ENCODE measurements at places on chromosomes 16 and 17.
A peak's percentile ranks its signal among the peaks of the same experiment; 100 is the strongest.

DNA sequence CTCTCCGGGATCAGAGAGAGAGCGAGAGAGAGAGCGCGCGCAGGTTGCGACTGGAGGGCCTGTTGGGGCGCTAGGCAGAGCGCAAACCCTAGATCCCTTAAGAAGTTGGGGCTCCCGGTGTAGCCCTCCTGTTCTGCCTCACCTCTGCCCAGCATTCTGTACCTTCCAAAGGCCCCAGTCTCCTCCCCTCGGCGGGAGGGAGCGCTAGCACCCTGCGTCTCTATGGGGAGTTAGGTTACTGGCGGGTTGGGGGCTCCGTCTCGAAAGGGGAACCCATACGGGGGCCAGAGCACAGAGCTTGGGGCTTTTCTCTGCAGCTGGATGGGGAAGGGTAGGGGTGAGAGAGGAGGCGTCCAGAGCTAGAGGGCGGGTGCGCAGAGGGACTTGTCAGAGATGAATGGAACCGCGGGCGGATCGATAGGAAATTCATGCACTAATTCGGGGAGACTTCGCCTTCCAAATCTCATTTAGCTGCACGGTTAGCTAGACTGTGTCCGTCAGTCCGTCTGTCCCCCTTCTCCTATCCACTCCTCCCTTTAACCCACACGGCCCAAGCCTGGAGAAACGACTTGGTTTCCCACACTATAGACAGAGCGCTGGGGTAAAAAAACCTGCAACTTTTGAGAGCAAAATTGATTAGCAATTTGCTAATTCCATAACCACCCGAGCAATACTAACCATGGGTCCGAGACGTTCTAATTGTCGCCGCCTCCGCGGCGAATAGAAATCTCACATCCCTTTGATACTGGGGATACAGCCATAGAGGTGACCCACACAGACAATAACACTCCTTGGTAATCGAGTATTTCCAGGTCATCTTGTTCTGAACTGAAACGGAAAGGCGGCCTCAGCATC lies 693 bp upstream of the HOXB4 start:
- H3K27me3 ChIP-seq = no peaks in the 10 kb centered on the region
- no peak overlapping the region for H3K27ac ChIP-seq
- H3K4me3 ChIP-seq = no peak overlapping the region
- DNase-seq = no peak

DNA sequence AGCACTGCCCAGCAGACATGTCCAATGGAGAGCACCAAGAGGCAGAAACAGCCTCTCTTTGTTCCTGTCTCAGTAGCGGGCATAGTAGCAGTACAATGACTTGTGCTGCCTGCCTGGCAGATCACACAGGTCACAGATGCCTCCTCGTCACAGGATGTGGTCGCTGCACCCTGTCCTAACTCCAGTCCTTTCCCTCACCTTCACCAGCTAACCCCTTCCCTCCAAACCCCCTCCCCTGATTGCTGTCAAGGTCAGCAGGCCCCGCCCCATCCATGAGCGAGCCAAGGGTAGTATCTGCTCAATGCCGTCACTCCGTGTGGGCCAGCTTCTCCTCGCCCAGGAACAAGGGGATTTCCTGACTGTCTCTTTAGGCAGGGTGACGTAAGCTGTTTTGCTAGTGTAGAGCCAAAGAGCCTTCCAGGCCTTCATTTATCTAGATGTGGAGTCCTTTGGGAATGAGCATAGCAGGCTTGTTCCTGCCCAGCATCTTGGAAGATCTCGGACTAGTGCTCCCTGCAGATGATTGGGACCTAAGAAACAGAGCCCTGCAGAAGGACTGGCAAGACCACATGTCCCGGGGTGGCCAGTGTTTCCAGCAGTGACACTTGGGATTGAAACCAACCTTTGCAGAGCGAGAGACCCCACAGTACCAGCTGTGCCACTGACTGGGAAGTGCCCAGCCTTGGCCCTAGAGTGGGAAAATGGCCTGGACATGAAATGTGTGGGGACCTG lies 75.9 kb upstream of the TNRC6C start:
- peaks cover 4% of the 10 kb centered on the region for H3K4me1 ChIP-seq
- no peak overlapping the region for H3K4me3 ChIP-seq
- peaks cover 86% of the 10 kb centered on the region for H3K27me3 ChIP-seq
- no peak for DNase-seq
- H3K27ac ChIP-seq = no peak overlapping the region
- H3K36me3 ChIP-seq = no peaks in the 10 kb centered on the region

- H3K36me3 ChIP-seq = no peaks in the 10 kb centered on the region
- no peak overlapping the region for H3K27ac ChIP-seq
- H3K4me1 ChIP-seq = peaks cover 14% of the 10 kb centered on the region
- H3K27me3 ChIP-seq = no peaks in the 10 kb centered on the region
Measured at GRCh38 chr16:81263470-81264220, 25.2 kb downstream of the BCO1 start.

- no peaks in the 10 kb centered on the region for H3K36me3 ChIP-seq
- H3K27ac ChIP-seq = no peak overlapping the region
- H3K4me3 ChIP-seq = no peak overlapping the region
- DNase-seq = no peak
Measured at GRCh38 chr16:88540346-88540977, 29.7 kb upstream of the ZC3H18 start.

GRCh38 chr17:6666077-6666521 lies 14.5 kb downstream of the C17orf100 start:
- no peak overlapping the region for H3K4me3 ChIP-seq
- no peaks in the 10 kb centered on the region for H3K27me3 ChIP-seq
- no peaks in the 10 kb centered on the region for H3K36me3 ChIP-seq
- H3K4me1 ChIP-seq = peaks cover 25% of the 10 kb centered on the region
- no peak overlapping the region for H3K27ac ChIP-seq
- peak; percentile 84 for DNase-seq

DNA sequence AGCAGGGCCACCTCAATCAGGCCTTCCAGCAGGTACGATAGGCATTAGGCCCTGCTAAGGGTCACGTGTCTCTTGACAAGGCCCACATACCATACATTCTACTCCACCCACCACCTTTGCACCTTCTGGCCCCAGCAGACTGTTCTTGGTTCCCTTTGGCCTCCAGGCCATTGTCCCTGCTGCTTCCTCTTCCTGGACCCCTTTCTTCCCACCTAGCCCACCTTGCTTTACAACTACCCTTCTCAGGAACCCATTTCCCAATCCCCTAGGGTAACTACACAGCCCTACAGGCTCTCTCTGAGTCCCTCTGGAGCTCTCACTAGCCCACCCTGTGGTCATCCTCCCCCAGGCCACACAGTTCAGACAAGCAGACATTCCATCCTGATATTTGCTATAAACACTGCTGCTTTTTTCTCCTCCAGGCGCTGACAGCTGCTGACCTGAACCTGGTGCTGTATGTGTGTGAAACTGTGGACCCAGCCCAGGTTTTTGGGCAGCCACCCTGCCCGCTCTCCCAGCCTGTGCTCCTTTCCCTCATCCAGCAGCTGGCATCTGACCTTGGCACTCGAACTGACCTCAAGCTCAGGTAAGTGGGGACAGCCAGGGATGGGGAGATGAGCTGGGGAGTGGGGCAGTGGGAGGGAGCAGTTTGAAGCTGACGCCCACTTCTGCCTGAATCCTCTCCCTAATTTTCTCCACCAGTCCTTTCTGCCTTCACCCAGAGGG lies 1.4 kb upstream of the NRN1L start:
- DNase-seq = no peak
- H3K27ac ChIP-seq = no peak overlapping the region
- no peak overlapping the region for H3K4me3 ChIP-seq

DNA sequence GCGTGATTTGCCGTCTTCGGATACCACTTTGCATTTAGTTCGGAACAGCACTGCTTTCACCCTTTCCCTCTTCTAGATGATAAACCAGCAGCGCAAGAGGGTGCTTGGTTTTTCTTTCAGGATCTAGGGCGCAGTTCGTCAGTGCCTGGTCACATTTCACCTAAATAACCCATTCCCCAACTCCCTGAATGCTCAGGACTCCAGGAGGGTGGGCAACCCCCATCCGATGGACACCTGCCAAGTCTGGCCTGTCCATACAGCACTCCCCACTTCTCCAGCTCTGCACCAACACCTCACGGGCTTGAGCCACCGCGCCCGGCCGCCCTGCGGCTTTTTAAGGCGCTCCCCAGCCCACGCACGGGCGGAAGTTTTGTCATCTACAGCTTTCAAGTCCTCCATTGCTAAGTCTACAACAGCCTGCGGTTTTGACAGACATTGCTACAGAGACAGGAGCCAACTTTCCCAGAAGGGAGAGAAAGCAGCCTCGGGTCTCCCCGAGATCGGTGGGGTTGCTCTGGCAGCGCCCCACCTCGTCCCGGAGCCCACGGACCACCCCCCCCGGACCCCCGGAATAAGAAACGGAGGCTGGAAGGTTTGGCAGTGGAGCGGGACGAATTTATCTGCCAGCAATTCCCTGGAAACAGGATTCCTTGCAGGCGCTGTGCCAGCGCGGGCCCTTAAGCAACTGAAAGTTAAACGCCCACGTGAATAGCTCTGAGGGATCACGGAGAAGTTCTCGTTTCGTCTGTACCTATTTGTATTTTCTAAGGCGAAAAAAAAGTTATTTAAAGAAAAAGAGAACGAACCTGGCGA lies 38.6 kb upstream of the SLFN13 start:
- no peaks in the 10 kb centered on the region for H3K4me1 ChIP-seq
- H3K36me3 ChIP-seq = no peaks in the 10 kb centered on the region
- H3K27me3 ChIP-seq = peaks cover 58% of the 10 kb centered on the region
- no peak for DNase-seq
- H3K4me3 ChIP-seq = no peak overlapping the region

- no peak overlapping the region for H3K27ac ChIP-seq
- H3K36me3 ChIP-seq = no peaks in the 10 kb centered on the region
- H3K27me3 ChIP-seq = no peaks in the 10 kb centered on the region
Measured at GRCh38 chr17:27944546-27945332, 51.6 kb upstream of the LYRM9 start.

- no peak overlapping the region for H3K4me3 ChIP-seq
- H3K36me3 ChIP-seq = no peaks in the 10 kb centered on the region
Measured at GRCh38 chr16:445566-445965, 20.1 kb downstream of the RAB11FIP3 start.

DNA sequence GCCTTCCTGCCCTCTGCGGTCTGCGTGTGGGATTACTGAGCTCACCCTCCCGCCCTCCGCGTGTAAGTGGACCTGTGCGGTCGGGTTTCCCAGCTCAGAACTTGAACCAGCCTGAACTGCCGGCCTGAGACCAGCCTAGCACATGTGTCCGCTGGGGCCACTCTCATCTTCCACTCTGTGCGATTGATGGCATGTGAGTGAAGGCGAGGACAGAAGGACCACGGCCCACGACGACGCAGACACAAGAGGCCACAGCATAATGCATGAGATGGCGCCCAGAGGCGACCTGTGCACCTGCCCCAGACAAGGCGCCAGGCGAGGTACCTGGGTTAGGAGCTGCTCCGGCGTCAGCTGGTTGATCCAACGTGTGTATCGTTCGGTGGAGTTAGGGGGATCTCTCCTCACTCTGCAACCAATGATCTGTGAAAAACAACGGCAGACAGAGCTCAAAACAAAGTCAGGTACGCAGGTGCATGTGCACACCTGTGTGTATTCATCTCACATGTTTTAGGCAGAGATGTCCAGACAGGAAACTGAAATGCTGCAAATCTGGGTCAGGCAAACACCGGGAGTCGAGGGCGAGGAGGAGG lies 74.5 kb upstream of the METRNL start:
- no peaks in the 10 kb centered on the region for H3K36me3 ChIP-seq
- no peaks in the 10 kb centered on the region for H3K27me3 ChIP-seq
- H3K27ac ChIP-seq = no peak overlapping the region
- no peaks in the 10 kb centered on the region for H3K4me1 ChIP-seq

GRCh38 chr17:79135628-79136405 lies 61.2 kb downstream of the ENGASE start:
- DNase-seq = no peak
- no peak overlapping the region for H3K27ac ChIP-seq
- H3K27me3 ChIP-seq = peaks cover 98% of the 10 kb centered on the region
- no peak overlapping the region for H3K4me3 ChIP-seq

GRCh38 chr17:49836111-49837030 lies 11.5 kb downstream of the TAC4 start:
- H3K27me3 ChIP-seq = no peaks in the 10 kb centered on the region
- H3K4me3 ChIP-seq = no peak overlapping the region
- H3K27ac ChIP-seq = no peak overlapping the region
- no peaks in the 10 kb centered on the region for H3K4me1 ChIP-seq

- peak; percentile 97 for DNase-seq
- H3K4me1 ChIP-seq = peaks cover 29% of the 10 kb centered on the region
- H3K27ac ChIP-seq = no peak overlapping the region
- peak overlapping the region; percentile 80 for H3K4me3 ChIP-seq
- no peaks in the 10 kb centered on the region for H3K36me3 ChIP-seq
Measured at GRCh38 chr17:48618256-48618896, 3.3 kb upstream of the HOXB8 start.

- no peak overlapping the region for H3K27ac ChIP-seq
- H3K4me3 ChIP-seq = no peak overlapping the region
- H3K27me3 ChIP-seq = no peaks in the 10 kb centered on the region
- no peak for DNase-seq
- H3K4me1 ChIP-seq = 0 out of 2 replicates have a peak, but pooled peaks cover 4% of the 10 kb centered on the region
Measured at GRCh38 chr16:59881376-59881775, 1147.3 kb upstream of the GOT2 start.

- no peaks in the 10 kb centered on the region for H3K4me1 ChIP-seq
- no peak overlapping the region for H3K27ac ChIP-seq
- no peaks in the 10 kb centered on the region for H3K27me3 ChIP-seq
- no peak overlapping the region for H3K4me3 ChIP-seq
Measured at GRCh38 chr17:58569196-58569595, 54.8 kb upstream of the MTMR4 start.

DNA sequence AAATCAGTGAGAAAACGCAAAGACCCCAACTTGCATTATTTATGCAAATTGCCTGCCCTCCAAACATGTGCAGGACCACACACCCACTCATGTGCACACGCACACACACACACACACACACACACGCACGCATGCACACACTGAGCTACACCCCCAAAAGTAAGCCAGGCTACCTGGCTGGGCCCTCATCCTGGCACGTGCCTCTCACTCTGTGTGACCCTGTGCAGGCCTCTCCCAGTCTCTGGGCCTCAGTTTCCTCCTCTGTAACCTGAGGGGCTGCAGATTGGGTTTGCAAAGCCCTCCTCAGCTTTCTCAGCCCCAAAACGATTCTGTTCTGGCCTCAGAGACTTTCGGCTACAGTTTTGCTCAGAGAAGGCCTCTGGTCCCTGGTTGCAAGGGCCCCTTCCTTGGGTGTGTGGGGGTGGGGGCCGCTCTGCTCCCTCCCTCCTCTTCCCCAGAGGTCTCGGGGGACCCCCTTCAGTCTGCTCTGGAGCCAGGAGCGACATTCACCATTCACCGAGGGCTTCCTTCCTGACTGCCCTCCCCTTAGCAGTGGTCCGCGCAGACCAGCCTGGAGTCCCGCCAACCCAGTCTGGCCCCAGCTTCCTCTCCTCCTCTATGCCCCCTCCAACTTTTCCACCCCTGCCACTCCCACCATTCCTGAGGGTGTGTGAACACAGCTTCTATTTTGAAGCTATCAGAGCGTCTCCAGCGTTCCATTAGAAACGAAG lies 5.4 kb upstream of the PIK3R6 start:
- peaks cover 39% of the 10 kb centered on the region for H3K27me3 ChIP-seq
- H3K4me3 ChIP-seq = no peak overlapping the region
- no peaks in the 10 kb centered on the region for H3K36me3 ChIP-seq
- no peak overlapping the region for H3K27ac ChIP-seq

- no peak overlapping the region for H3K27ac ChIP-seq
- no peak overlapping the region for H3K4me3 ChIP-seq
- no peaks in the 10 kb centered on the region for H3K4me1 ChIP-seq
- DNase-seq = no peak
Measured at GRCh38 chr16:17483351-17483750, 12.6 kb upstream of the XYLT1 start.
